CD4-positive, alpha-beta T cell treated with Interleukin-15 for 1 hour (primary cell): ENCODE measurements at places on chromosomes 12 and 14.

- no peak for DNase-seq
Observed at GRCh38 chr14:70358631-70359030, 852 bp downstream of the COX16 start.

DNA sequence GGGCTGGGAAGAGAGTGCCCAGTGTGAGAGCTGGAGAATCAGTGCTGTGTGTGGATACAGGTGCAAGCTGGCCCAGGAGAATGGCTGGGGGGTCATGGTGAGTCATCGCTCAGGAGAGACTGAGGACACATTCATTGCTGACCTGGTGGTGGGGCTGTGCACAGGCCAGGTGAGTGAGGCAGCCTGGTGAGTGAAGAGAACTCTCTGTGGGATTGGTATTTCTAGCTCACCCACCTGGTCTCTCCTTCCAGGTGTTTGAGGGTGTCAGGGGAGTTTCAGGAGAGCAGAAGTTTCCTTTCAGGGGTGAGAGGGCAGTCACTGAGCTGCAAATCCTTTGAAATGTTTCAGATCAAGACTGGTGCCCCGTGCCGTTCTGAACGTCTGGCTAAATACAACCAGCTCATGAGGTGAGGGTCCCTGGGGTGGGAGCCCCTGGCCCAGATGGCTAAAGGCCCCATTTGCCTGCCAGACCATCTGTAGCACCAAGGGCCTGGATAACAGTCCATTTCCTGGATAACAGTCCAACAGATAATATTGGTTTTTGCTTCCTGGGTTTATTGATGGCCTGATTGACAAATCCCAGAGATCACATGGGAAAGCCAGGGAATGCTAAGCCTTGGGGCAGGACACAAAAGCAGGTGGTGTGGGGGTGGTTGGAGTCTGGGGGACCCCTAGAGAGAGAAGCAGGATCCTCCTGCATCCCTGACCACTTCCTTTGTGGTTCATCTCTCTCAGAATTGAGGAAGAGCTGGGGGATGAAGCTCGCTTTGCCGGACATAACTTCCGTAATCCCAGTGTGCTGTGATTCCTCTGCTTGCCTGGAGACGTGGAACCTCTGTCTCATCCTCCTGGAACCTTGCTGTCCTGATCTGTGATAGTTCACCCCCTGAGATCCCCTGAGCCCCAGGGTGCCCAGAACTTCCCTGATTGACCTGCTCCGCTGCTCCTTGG lies 5.5 kb upstream of the ATN1 start:
- no peak for DNase-seq

DNA sequence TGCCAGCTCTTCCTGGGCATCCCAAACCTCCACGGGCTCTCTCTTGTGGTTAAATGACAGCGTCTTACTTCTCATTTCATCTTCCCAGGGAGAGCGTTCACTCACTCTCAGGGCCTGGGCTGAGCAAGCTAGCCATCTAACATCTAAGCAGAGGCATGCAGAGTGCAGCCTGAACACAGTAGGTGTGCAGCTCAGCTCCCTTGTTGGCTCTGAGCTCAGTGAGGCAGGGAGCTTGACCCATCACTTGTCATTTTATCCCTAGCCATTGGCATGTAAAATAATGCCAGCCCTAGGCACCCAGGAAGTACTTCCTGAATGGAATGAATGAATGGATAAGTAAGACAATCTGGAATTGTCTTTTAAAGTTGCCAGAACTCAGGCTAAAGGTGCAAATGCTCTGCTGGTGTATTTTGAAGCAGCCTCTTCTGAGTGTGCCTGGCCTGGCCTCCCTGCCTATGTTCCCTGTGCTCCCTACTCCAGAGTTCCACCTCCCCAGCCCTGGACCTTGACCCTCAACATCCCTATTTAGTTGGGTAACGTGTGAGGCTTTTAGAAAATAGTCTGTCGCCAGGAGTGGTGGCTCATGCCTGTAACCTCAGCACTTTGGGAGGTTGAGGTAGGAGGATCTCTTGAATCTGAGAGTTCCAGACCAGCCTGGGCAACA lies 9.5 kb upstream of the MEG3 start:
- DNase-seq = no peak

- DNase-seq = no peak
Observed at GRCh38 chr12:118853634-118854033, 127.7 kb upstream of the SRRM4 start.

DNA sequence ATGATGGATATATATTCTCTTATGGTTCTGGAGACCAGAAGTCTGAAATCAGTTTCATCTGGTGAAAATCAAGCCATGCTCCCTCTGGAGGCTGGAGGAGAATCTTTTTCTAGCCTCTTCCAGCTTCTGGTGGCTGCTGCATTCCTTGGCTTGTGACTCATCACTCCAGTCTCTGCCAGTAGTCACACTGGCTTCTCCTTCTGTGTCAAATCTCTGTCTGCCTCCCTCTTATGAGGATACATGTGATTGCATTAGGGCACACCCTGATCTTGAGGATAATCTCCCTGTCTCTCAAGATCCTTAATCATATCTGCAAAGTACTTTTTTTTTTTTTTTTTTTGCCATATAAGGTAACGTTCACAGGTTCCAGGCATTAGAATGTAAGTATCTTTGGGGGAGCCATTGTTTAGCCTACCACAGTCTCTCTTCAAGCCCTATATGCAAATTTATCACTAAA lies 17.7 kb downstream of the DNAL1 start:
- no peak for DNase-seq

DNA sequence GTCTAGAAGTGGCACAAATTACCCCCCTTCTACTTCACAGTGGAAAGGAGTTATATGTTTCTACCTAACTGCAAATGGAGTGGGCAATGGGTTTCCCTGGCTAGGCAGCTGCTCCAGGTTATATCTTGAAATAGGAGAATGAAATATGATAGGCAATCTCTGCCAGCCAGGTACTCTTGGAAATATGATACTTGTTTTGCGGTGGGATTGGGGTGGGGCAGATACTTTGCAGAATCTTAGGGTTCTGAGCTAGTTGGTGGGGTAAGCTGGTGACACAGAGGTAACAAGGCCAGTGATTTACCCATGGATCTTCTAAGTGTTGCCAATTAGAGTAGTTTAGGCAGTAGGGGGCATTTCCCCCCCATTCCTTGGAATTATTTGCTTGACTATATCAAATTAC lies 140.1 kb downstream of the ATP23 start:
- no peak for DNase-seq

GRCh38 chr14:104299993-104300761 lies 161.8 kb downstream of the KIF26A start:
- DNase-seq = no peak

- DNase-seq = no peak
Observed at GRCh38 chr14:105426416-105427130, 6.9 kb downstream of the MTA1 start.

DNA sequence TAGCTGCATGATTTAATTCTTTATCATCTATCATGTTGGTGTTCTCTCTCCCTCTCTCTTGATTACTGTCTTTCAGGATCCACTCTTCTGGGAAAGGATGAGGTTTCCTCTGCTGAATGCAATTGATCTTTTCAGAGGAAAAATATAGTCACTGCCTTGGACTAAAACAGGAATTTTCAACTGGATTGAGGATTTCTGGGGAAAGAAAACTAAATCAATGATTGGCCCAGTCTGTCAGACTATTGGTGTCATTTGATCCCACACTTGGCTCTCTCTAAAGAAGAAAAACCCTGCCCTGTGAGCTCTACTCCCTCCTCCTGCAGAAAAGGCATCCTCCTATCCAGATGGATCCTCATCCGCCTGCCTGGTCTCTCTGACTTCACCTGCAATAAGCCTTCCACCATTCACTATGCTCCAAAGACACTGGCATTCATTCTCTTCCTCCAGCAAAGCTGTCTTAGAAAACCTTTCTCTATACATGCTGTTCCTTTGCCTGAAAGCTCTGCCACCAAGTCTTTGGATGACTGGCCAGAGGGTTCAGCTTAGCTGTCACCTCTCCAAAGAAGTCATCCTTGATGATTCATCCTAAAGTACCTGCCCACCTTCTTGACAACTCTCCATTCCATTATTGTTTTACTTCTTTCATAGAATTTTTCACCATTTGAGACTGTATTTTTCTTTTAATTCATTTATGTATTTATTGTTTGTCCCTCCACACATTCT lies 127.7 kb upstream of the CAND1 start:
- DNase-seq = no peak

GRCh38 chr12:47773858-47774580 lies 981 bp downstream of the SLC48A1 start:
- no peak for DNase-seq

DNA sequence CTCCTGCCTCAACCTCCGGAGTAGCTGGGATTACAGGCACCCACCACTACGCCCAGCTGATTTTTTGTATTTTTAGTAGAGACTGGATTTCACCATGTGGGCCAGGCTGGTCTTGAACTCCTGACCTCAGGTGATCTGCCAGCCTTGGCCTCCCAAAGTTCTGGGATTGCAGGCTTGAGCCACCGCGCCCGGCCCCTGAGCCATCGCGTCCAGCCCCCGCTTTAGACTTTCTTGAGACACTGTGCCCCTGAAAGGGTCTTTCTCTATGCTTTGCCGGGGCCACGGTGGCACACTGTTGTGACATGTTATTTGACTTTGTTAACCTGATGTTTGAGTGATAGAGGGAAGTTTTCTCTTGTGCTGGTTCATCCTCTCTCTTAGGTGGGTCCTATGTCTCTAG lies 186.4 kb downstream of the BTG1 start:
- DNase-seq = no peak

DNA sequence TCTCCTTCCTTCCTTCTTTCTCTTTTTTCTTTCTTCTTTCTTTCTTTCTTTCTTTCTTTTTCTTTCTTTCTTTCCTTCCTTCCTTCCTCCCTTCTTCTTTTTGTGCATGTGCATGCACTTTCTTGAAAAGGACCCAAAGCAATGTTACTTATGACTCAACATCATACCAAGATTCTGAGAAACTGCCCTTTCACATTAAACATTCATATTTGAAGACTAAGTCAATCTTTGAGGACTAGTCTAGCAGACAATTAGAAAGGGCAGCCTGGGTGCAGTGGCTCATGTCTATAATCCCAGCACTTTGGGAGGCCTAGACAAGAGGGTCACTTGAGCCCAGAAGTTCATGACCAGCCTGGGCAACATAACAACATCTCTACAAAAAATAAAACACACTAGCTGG lies 212.8 kb upstream of the KITLG start:
- no peak for DNase-seq

DNA sequence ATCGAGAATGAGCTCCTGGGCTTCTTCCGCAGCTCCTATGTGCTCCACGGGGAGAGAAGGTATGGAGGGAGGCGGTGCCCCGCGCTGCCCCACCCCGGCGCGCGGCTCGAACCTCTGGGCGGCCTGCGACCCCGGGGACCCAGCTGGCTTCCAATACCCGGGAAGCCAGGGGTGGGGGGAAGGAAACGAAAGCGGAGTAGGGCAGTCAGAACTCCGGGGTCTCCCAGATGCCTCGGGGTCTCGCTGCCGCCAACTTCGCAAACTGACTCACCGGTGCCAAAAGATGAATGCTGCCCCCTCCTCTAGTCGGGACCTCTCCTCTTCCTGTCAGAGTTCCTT lies 1.3 kb downstream of the TRHDE start:
- no peak for DNase-seq

- DNase-seq = no peak
Observed at GRCh38 chr14:93156693-93157369, 27.9 kb downstream of the MOAP1 start.

DNA sequence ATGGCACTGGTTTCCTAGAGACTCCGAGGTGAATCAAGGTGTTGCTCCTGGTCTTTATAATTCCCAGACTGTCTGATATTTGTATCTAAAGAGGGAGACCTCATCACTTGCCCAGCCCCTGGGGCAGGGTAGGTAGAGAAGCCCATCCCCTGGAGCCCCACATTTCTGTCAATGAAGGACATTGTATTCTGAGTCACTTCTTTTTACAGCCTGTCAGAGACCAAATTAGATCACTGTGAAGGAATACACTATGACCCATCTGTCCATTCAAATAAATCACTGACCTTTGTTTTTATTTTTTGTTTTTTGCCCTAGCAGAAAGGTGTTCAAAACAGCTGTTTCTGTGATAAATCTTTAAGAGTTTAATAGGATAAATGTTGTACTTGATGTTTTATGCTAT lies 67.9 kb upstream of the ANO6 start:
- DNase-seq = no peak

GRCh38 chr14:21534576-21534975 lies 8.4 kb upstream of the SALL2 start:
- DNase-seq = no peak

- no peak for DNase-seq
Observed at GRCh38 chr12:111462210-111462769, 56.6 kb downstream of the SH2B3 start.

- DNase-seq = no peak
Observed at GRCh38 chr14:21055432-21056117, 2.0 kb upstream of the RNASE8 start.

DNA sequence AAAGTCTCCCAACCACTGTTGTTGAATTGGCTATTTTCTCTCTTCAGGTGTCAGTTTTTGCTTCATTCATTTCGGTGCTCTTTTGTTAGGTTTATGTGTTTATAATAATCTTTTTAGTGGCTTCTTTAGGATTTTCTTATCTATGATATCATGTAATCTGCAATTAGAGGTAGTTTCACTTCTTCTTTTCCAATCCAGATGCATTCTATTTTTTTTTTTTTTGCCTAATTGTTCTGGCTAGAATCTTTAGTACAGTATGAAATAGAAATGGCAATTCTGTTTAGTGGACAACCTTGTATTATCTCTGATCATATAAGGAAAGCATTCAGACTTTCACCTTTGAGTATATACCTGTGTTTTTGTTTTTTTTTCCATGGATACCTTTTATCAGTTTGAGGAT lies 17.4 kb downstream of the CNOT2 start:
- DNase-seq = no peak

- no peak for DNase-seq
Observed at GRCh38 chr12:49748306-49748705, 6.9 kb downstream of the TMBIM6 start.

DNA sequence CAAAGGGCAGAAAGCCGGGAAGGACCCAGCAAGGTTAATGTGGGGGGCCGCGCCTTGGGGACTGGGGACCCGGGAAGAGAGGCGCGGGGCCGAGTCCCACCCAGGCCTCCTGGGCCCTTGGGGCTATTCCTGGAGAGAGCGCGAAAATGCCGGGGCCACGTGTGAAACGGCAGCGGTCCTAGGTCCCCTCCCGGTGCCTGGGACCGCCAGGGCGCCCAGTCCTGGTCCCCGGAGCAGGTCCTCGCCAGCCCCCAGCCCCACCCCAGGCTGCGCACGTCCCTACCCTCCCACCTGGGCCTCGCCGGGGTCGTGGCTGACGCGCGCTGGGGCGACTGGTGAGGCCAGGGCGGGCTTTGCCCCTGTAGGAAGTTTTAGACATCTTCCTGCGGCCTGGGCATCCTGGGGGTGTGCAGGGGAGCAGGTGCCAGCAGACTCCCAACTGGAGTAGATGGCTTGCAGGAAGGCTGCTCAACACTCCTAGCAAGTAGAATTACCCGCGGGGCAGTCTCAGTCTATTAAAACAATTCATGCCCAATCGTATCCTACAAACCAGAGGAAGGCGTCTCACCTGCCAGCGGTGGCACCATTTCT lies 708 bp downstream of the FAR2 start:
- DNase-seq = no peak

- no peak for DNase-seq
Observed at GRCh38 chr14:46818147-46818546, 166.6 kb upstream of the RPL10L start.
